ENCODE measurements at places on chromosomes 3 and 15. TPM values are rescaled to one million over a fixed set of nuclear protein-coding genes. Genes with fewer than 3 reads are reported as not detected.

Gene ECE2
- polyA plus RNA-seq, result 0.42 TPM

Gene PSTPIP1
- polyA plus RNA-seq, result not detected

Gene FILIP1L
- polyA plus RNA-seq, result 0.36 TPM

Gene VWA5B2
- 0.33 TPM for polyA plus RNA-seq

Gene SNX33
- polyA plus RNA-seq, result 0.14 TPM

Gene SAMD7
- polyA plus RNA-seq, result not detected

Gene NEK10
- 17.6 TPM for polyA plus RNA-seq

Gene ZCWPW2
- polyA plus RNA-seq, result 0.48 TPM

Gene GOLGA8T
- polyA plus RNA-seq, result not detected

Gene BBS4
- 66.5 TPM for polyA plus RNA-seq

Gene SMC4
- 17.4 TPM for polyA plus RNA-seq

Gene ZNF774
- 6.8 TPM for polyA plus RNA-seq

Gene DNAH1
- 6.0 TPM for polyA plus RNA-seq

All from neural cell (in vitro differentiated cells).